Regular cardiac myocyte (primary cell): ENCODE measurements at places on chromosomes 2 and 18. TPM values are rescaled to one million over a fixed set of nuclear protein-coding genes. Genes with fewer than 3 reads are reported as not detected.

UPP2 gene
- 0.28 TPM in 1 of 2 replicates, not detected in the other for total RNA-seq

EGR4 gene
- total RNA-seq, result not detected in 2 replicates

ZSWIM2 gene
- total RNA-seq, result under 0.01 TPM in 2 replicates

CPO gene
- total RNA-seq, result under 0.01 TPM in 1 of 2 replicates, not detected in the other

FNDC4 gene
- total RNA-seq, result 21.7 and 24.5 TPM in 2 replicates

TMEM169 gene
- 0.19 and 0.28 TPM in 2 replicates for total RNA-seq

GPD2 gene
- 97.2 and 171 TPM in 2 replicates for total RNA-seq

AQP12B gene
- not detected in 2 replicates for total RNA-seq

CIB4 gene
- total RNA-seq, result not detected in 2 replicates

EPC2 gene
- total RNA-seq, result 11.8 and 14.0 TPM in 2 replicates

CGREF1 gene
- 5.0 and 14.9 TPM in 2 replicates for total RNA-seq

G6PC2 gene
- not detected in 2 replicates for total RNA-seq

IL37 gene
- total RNA-seq, result not detected in 2 replicates

ABCG8 gene
- not detected in 2 replicates for total RNA-seq

GDF7 gene
- under 0.01 and 0.28 TPM in 2 replicates for total RNA-seq

DSC2 gene
- total RNA-seq, result under 0.01 TPM in 2 replicates

FEV gene
- total RNA-seq, result not detected in 2 replicates
